ENCODE measurements at places on chromosomes 16 and 17. TPM values are rescaled to one million over a fixed set of nuclear protein-coding genes. Genes with fewer than 3 reads are reported as not detected.

DNA sequence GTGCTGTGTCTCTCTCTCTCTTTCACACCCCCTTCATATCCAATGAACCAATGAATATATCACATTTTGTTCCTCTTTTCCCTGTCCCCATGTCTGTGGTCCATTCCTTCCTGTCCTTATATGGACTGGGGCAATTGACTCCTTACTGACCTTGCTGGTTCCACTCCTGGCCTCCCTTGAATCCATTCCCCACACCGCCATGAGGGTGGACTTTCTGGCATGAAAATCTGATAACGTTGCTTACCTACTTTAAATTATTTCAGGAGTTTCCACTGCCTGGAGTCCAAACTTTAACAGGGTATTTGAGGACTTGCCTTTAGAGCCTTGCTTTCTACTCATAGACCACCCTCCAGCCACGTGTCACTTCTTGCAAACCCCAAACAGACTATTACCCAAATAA, 12.1 kb upstream of the ARHGAP17 start:
- H3K36me3 ChIP-seq = no peaks in the 10 kb centered on the region
- H3K27ac ChIP-seq = no peak overlapping the region
- DNase-seq = no peak
- no peaks in the 10 kb centered on the region for H3K27me3 ChIP-seq

Gene TBC1D3K
- not detected for total RNA-seq

Gene PRSS27
- 0.83 TPM for total RNA-seq

- H3K4me1 ChIP-seq = no peaks in the 10 kb centered on the region
- no peak overlapping the region for H3K4me3 ChIP-seq
- H3K27ac ChIP-seq = no peak overlapping the region
- no peaks in the 10 kb centered on the region for H3K27me3 ChIP-seq
- H3K36me3 ChIP-seq = no peaks in the 10 kb centered on the region
Measured at GRCh38 chr16:81647527-81647926, 131.6 kb upstream of the PLCG2 start.

Gene CAPNS2
- total RNA-seq = not detected

DNA sequence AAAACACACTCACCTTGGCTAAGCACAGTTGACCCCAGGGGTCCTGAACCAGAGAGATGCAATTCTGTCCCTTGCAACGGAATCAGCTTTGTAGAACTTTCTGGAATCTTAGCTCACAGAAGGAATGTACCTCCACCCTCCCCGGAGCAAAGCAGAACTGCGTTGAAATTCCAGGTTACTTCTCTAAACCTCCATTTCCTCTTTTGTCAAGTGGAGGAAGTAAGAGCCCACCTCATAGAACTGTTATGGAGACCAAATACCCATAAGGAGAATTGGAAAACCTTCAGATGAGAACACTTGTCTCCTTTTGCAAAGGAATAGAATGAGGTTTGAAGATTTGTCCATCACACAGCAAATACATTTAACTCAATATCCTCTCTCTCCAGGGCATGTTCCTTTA, 86.6 kb upstream of the RBBP6 start:
- H3K27me3 ChIP-seq = no peaks in the 10 kb centered on the region
- H3K36me3 ChIP-seq = no peaks in the 10 kb centered on the region
- no peak for DNase-seq

GRCh38 chr17:1787301-1787902, 25.5 kb downstream of the SERPINF1 start:
- H3K4me3 ChIP-seq = no peak overlapping the region
- DNase-seq = peak; percentile 83
- H3K27me3 ChIP-seq = no peaks in the 10 kb centered on the region
- peaks cover 8% of the 10 kb centered on the region for H3K4me1 ChIP-seq
- H3K36me3 ChIP-seq = no peaks in the 10 kb centered on the region

GRCh38 chr16:66418165-66418962, 8.7 kb upstream of the BEAN1 start:
- DNase-seq = no peak
- no peaks in the 10 kb centered on the region for H3K4me1 ChIP-seq
- H3K27ac ChIP-seq = no peak overlapping the region
- H3K27me3 ChIP-seq = no peaks in the 10 kb centered on the region
- no peaks in the 10 kb centered on the region for H3K36me3 ChIP-seq

GRCh38 chr16:63995025-63995424, 1126.8 kb downstream of the CDH11 start:
- H3K4me3 ChIP-seq = no peak overlapping the region
- no peaks in the 10 kb centered on the region for H3K27me3 ChIP-seq
- no peak for DNase-seq

DNA sequence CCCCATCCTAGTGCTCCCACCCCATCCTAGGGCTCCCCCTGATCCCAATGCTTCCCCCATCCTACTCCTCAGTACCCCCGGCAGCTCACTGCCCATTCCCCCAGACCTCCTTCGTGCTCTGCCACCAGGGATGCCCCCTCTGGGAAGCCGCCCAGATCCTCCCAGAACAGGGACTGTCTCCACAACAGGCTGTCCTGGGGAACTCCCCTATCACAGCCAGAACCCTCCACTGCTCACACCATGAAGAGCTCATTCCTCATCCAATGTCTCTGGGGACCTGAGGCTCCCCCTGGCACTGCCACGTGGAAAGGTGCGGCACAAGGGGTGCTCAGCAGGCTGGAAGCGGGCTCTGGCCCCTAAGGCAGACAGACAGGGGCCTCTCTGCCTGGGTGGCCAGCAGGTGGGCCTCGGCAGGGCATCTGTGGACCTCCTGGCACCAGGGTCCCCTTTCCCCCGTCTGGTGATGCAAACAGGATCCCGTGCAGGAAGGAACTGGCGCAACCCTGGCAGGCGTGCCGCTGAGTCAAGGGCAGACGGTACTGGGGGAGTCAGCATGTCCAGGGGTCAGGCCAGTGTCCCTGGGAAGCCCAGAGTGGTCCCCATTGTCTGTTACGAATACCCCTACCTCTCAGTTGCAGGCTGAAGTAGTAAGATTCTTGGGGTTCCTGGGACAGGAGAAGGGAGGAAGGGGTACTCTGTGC, 14.8 kb upstream of the PVALEF start:
- no peaks in the 10 kb centered on the region for H3K4me1 ChIP-seq
- no peaks in the 10 kb centered on the region for H3K27me3 ChIP-seq
- no peak overlapping the region for H3K27ac ChIP-seq
- H3K36me3 ChIP-seq = no peaks in the 10 kb centered on the region

DNA sequence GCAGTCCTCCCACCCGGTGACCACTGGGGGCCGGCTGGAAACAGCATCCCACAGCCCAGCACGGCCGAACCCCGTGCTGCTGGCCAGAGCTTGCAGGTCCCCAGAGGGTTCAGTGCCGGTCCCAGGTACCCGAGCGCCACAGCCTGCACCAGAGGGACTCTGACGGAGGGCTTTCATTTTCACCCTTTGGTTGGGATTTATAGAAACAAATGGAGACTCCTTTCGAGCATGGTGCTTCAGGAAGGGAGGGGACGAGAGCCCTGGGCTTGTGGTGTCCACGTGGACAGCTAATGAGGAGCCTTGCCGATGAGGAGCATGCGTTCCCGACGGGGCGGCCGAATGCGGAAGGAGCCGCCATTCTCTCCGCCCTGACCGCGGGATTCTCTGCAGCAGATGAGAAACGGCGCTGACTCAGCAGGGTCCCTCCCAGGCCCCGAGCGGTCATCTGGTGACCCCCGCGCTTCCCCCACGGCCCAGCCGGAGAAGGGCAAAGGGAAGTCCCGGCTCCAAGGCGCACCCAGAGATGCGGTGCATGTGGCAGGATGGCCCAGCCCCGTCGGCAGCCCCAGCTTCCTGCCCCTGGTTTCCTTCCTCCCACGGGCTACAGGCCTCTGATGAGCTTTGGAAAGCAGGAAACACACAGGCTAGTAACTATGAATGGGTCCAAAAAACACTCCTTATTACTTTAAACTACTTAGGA, 9.8 kb downstream of the SLC38A10 start:
- peak overlapping the region; percentile 14 for H3K4me3 ChIP-seq
- peak; percentile 54 for DNase-seq
- peak overlapping the region; percentile 59 for H3K27ac ChIP-seq
- H3K27me3 ChIP-seq = no peaks in the 10 kb centered on the region

Gene PDE6G
- total RNA-seq = not detected

- no peaks in the 10 kb centered on the region for H3K27me3 ChIP-seq
- H3K4me3 ChIP-seq = no peak overlapping the region
- H3K36me3 ChIP-seq = no peaks in the 10 kb centered on the region
- no peak for DNase-seq
- no peaks in the 10 kb centered on the region for H3K4me1 ChIP-seq
Measured at GRCh38 chr17:30933966-30934365, 12.2 kb downstream of the ADAP2 start.

DNA sequence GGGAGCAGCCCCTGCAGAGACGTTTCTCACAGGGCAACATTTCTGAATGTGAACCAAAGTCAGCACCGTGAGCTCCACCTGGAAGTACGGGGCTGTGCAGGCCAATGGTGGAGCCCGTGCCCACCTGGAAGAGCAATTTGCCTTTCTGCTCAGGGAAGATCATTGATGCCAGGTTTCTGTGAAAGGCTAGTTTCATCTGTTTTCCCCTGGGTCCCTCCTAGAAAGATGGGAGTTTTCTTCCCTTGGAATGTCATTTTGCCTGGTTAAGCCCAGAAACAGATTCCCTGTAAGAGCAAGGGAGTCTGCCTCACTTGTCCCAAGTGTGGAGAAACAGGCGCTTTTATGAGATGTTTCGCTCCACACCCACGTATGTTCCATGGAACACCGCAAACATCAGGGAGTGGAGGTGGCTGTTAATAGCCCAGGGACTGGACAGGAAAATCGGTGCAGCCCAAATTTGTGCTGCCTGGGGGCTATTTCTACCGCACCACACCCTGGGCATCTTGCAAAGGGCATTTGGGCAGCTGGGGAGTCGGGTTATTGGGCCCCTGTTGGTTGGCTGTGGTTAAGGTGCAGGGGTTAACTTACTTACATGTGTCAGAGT, 2.6 kb downstream of the SLC6A4 start:
- H3K36me3 ChIP-seq = no peaks in the 10 kb centered on the region
- H3K27ac ChIP-seq = no peak overlapping the region
- DNase-seq = no peak
- H3K4me1 ChIP-seq = no peaks in the 10 kb centered on the region
- H3K27me3 ChIP-seq = no peaks in the 10 kb centered on the region

DNA sequence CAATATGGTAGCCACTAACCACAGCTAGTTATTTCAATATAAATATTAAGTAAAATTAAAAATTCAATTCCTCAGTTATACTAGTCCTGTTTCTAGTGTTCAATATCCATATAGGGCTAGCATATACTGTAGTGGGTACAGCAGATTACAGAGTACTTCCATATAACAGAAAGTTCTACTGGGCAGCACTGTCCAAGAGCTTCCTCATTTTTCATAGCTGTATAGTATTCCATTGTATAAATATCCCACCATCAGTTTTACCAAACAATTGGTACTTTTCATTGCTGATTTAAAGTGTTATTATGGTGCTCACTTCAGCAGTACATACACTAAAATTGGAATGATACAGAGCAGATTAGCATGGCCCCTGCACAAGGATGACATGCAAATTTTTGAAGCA, 20.4 kb downstream of the ACSM3 start:
- no peak overlapping the region for H3K4me3 ChIP-seq
- H3K27ac ChIP-seq = no peak overlapping the region

DNA sequence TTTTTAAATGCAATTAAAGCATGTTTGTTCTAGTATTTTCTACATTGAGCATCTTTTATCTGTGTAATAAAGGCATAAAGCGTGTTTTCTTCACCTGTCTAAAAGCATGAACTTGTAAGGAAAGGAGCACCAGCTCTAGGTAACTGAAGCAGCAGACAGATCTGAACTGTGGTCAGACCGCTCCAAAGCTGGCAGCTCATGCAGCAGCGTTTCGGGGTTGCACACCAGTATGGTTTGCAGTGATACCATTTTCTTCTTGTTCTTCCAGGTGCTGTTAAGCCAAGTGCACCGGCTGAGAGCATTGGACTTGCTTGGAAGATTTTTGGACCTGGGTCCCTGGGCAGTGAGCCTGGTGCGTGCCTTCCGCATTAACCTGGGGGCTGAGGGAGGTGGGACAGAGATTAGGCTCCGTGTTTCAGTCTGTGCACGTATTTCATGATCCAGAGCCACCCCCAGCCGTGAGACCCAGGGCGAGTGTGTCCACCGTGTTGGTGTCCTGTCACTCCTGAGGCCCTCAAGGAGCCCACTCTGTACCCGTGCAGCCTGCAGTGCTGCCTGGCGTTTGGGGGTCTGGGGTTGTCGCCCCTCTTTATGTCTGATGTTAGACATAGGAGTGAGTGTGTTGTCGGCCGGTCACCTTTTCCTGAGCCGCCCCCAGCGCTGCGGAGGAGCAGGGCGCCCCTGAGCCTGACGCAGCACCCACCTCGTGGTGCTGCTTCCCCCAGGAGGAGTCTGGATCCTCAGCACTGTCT, 136.3 kb upstream of the CHMP6 start:
- DNase-seq = no peak
- no peaks in the 10 kb centered on the region for H3K27me3 ChIP-seq
- no peaks in the 10 kb centered on the region for H3K4me1 ChIP-seq
- H3K27ac ChIP-seq = no peak overlapping the region
- H3K4me3 ChIP-seq = no peak overlapping the region
- H3K36me3 ChIP-seq = no peaks in the 10 kb centered on the region

GRCh38 chr17:81199482-81199830, 23.3 kb downstream of the CEP131 start:
- no peaks in the 10 kb centered on the region for H3K27me3 ChIP-seq
- DNase-seq = no peak
- H3K36me3 ChIP-seq = no peaks in the 10 kb centered on the region

- no peak for DNase-seq
- peak overlapping the region; percentile 79 for H3K4me3 ChIP-seq
- no peaks in the 10 kb centered on the region for H3K4me1 ChIP-seq
- no peaks in the 10 kb centered on the region for H3K36me3 ChIP-seq
Measured at GRCh38 chr16:66751053-66751302, 431 bp downstream of the DYNC1LI2 start.

GRCh38 chr16:74309789-74310781, 13.5 kb downstream of the PSMD7 start:
- H3K27ac ChIP-seq = no peak overlapping the region
- no peaks in the 10 kb centered on the region for H3K36me3 ChIP-seq
- no peak overlapping the region for H3K4me3 ChIP-seq
- no peak for DNase-seq
- H3K27me3 ChIP-seq = no peaks in the 10 kb centered on the region
- no peaks in the 10 kb centered on the region for H3K4me1 ChIP-seq

Gene MRPS7
- 13.1 TPM for total RNA-seq

DNA sequence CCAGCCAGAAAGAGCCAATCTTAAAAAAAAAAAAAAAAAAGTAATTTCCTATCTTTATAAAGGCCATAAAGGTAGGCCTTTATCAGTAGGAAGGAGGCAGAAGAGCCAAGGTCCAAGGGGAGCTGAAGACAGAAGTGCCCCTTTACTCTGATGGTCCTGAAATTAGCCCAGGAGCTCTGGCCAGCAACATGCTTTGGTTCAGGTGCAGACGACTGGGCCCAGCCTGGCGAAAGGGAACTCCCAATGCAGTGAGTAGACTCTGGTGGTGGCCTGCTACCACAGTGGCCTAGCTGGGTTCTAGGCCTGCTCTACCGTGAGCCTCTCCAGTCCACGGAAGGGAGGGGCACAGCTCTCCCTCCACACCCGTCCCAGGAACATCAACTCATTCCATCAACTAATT, 23.1 kb upstream of the MEIOB start:
- H3K4me1 ChIP-seq = no peaks in the 10 kb centered on the region
- H3K36me3 ChIP-seq = no peaks in the 10 kb centered on the region
- no peaks in the 10 kb centered on the region for H3K27me3 ChIP-seq
- H3K27ac ChIP-seq = no peak overlapping the region

- no peak for DNase-seq
- no peaks in the 10 kb centered on the region for H3K36me3 ChIP-seq
- H3K27ac ChIP-seq = no peak overlapping the region
- no peak overlapping the region for H3K4me3 ChIP-seq
- no peaks in the 10 kb centered on the region for H3K4me1 ChIP-seq
- H3K27me3 ChIP-seq = no peaks in the 10 kb centered on the region
Measured at GRCh38 chr16:55555436-55555835, 11.0 kb upstream of the CAPNS2 start.

GRCh38 chr17:76594690-76595089, 9.0 kb upstream of the ST6GALNAC2 start:
- no peaks in the 10 kb centered on the region for H3K36me3 ChIP-seq
- no peak overlapping the region for H3K27ac ChIP-seq
- H3K4me3 ChIP-seq = no peak overlapping the region
